HTR-8/SVneo (cell line): ENCODE measurements at places on chromosomes 3 and 15.

DNA sequence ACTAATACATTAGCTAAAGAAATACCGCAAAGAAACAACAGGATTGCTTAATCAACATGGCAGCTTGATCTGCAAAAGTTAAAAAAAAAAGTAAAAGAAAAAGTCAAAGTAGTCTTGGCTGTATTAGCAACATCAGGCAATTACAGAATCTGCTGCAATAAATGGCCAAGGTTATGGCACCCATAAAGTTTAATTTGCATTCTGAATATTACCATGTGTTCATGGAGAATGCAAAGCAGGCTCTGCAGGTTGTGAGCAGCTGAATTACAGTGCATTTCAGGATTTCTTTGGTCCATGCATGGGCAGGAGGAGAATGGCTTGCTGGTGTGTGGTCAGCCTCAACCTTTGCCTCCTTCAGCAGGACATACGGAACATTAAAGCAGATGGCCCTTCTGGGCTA lies 199.1 kb upstream of the AZI2 start:
- DNase-seq, result no peak

DNA sequence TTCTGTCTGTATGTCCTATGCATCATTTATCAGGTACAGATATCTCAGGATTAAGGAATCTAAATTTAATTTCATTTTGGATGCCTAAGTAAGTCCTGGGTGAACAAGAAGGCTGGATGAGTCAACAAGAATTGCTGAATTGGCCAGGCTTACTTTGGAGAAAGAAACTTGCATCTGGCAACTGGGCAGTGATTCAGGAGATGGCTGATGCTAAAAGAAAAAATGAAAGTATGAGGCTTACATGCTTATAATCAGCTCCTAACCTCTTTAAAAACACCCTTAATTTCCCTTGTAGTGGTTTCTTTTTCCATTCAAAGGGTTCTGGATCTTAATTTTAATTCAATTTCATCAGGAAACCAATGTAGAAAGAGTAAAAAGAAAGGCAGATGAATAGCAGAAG lies 228.8 kb upstream of the PEX5L start:
- DNase-seq, result no peak

- DNase-seq, result no peak
These were observed 1.3 kb downstream of the TSPAN3 start for GRCh38 chr15:77069521-77070121.

- no peak for DNase-seq
These were observed 59.7 kb downstream of the ITPR1 start for GRCh38 chr3:4552811-4553210.
